ENCODE measurements at places on chromosomes 11 and 22. TPM values are rescaled to one million over a fixed set of nuclear protein-coding genes. Genes with fewer than 3 reads are reported as not detected.

Gene RASSF10
- total RNA-seq: not detected

Gene SLCO2B1
- total RNA-seq: not detected

Gene RSF1
- total RNA-seq: 75.6 TPM

Gene SIAE
- 8.6 TPM for total RNA-seq

Gene FOLR2
- total RNA-seq: 14.6 TPM

Gene TBC1D10A
- total RNA-seq: 22.5 TPM

Gene TRIM6
- total RNA-seq: not detected

Gene RHOD
- total RNA-seq: not detected

Gene FAM111B
- 38.1 TPM for total RNA-seq

Gene MRGPRX4
- not detected for total RNA-seq

Gene SAA1
- total RNA-seq: not detected

Gene GLYAT
- not detected for total RNA-seq

Gene MPZL2
- total RNA-seq: not detected

Gene HTR3B
- not detected for total RNA-seq

Gene FADS1
- not detected for total RNA-seq

Gene CCDC116
- 3.1 TPM for total RNA-seq

Gene SIPA1
- total RNA-seq: 156 TPM

Gene BRSK2
- total RNA-seq: not detected

Gene OR5T3
- not detected for total RNA-seq

Data from OCI-LY7 (cell line).